Fibroblast of the aortic adventitia (primary cell): ENCODE measurements at places on chromosomes 1 and 21.

GRCh38 chr1:96804648-96805047 is 83.1 kb downstream of the PTBP2 start:
- no peak for DNase-seq

- DNase-seq, result peak; percentile 63
Measured at GRCh38 chr1:171210355-171210754, 25.3 kb downstream of the FMO2 start.

DNA sequence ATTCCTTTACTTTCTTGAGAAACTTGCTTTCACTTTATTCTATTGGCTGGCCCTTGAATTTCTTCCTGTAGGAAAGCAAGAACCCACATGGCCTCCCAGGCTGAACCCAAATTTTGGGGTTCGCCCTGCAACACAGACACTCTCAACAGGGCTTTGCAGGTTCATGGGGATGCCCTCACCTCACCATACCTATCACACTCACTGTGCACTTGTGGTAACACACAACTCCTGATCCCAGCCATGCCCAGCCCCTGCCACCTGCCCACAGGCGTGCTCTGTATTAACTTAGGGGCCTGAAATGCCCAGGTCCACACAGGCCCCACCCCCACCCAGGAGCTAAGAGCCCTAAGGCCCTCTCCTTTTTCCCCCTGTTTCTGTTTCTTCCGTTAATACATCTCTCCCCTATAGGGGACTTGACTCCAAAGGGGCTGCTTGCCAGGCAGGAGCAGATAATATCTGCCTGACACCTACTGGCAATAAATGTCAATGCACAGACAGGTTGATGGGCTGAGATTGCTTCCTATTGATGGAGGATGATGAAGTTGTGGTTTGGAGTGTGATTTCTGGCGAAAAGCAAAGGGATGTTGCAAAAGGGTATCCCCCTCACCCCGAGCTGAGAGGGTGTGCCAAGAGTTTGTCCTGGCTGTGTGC is 171.5 kb downstream of the AJAP1 start:
- no peak for DNase-seq

DNA sequence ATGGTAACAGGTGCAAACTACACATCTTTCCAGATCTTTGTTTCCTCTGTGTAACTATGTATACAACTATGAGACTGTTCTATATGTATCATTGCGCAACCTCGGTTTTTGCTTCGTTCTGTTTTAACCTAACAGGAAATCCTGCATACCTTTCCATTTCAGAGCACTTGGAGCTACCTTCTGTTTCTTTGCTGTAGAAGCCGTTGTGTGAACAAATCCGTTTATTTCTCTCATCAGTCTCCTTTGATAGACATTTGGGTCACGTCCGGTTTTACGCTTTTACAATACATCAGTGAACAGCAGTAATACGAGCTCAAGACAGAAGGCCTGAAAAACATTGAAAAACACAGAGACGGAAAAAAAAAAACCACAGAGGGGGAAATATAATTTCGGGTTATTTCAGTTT is 10.5 kb downstream of the ATP5IF1 start:
- DNase-seq, result no peak

GRCh38 chr21:31265366-31266013 is 78.6 kb downstream of the TIAM1 start:
- DNase-seq, result peak; percentile 52

DNA sequence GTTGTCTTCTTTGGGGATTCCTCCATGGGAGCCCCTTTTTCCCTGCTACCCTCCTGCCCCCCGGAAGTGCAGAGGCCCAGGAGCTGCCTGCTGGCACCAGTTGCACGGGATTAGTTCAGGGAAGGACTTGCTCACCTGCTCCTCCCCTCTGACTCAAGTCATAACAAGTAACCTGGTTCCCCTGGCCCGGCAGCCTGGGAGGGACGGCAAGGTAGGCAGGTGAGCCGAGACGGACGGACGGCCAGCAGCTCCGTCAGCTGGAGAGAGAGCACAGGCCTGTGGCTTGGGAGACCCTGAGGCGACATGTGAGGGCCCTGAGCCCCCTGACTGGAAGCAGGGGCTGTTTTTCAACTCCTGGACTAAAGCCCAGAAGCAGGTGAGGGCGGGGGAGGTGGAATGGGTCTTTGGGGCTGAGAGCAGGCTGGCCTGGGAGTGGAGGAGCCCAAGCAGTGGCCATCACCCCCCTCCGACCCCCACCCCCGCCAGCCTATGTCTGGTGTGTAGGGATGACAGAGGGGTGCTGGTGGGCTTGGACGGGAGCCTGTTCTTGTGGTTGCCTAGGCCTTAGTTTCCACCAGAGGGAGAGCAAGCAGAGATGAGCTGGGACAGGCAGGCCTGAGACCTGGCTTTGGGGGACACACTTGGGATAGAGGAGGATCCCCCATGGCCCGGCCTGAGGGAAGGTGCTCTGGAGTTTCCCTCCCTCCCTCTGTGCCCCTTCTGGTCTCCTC is at the start of gene INAVA:
Gene INAVA, plus strand, starts transcription at position 189 of the 731 bp plus-strand sequence. CDS start 3,501 bp downstream, outside the sequence.
- no peak for DNase-seq

DNA sequence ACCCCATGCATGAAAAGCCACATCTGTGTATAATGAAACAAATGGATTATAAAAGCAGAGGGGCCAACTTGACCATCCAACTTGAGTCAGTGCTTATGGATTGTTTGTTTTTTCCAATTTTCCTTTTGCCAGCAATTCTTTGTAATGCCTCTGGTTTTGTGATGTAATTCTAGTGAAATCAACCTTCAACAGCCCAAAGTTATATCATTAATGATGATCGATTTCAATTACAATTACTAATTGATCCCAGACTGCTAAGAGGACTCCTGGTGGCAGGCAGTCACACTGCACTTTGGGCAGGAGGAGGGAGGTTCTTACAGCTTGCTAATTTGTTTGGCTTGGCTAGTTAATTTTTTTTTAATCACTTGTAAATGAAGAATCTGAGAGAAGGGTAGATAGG is 552.3 kb downstream of the NUF2 start:
- DNase-seq, result peak; percentile 64

DNA sequence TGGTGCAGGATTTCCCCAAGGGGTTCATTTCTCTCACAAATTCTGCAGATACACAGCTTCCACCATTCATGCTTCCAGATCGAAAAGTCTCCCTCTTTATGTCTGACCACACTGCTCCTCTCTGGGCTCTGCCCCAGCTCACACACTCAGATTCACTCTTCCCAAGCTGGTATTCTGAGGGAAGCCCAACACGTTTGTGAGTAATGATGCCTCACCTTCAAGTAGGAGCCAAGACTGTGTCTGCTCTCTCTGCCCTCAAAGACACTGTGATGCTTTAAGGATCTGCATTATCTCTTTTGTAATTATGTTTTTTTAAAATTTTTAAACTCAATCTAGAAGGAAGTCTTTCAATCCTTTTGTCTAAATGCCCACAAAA is 19.8 kb downstream of the PRAMEF11 start:
- DNase-seq, result peak; percentile 6
